ENCODE measurements at places on chromosomes 16 and 17.

GRCh38 chr17:63929860-63930766 lies 2.0 kb downstream of the CD79B start:
- DNase-seq: peak; percentile 50

GRCh38 chr17:41474863-41475262 lies 6.1 kb downstream of the KRT35 start:
- DNase-seq: no peak

- DNase-seq: peak; percentile 81
These were observed 46.4 kb upstream of the SDK2 start for GRCh38 chr17:73690676-73691075.

GRCh38 chr16:70429888-70430666 lies 8.8 kb downstream of the ST3GAL2 start:
- DNase-seq: no peak

- DNase-seq: no peak
These were observed 45.7 kb upstream of the FAM20A start for GRCh38 chr17:68646626-68647526.

- no peak for DNase-seq
These were observed 15.2 kb upstream of the HOXB2 start for GRCh38 chr17:48559840-48560817.

DNA sequence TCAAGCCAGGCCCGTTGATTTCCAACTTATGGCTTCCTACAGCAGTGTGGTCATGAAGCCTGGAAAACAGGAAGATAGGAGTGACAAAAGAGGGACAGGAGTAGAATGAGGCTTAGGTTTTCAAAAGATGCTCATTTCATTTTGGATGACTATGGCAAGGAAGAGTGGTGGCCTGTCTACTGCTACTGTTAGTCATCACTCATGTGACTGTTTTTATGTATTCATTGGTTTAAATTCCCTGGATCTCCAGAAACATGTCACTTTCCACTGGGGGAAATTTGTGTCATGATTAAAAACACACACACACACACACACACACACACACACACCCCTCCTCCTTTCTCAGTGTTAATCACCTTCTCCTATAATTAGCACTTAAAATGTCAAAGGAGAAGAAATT lies 1.1 kb upstream of the CYLD start:
- DNase-seq: no peak

DNA sequence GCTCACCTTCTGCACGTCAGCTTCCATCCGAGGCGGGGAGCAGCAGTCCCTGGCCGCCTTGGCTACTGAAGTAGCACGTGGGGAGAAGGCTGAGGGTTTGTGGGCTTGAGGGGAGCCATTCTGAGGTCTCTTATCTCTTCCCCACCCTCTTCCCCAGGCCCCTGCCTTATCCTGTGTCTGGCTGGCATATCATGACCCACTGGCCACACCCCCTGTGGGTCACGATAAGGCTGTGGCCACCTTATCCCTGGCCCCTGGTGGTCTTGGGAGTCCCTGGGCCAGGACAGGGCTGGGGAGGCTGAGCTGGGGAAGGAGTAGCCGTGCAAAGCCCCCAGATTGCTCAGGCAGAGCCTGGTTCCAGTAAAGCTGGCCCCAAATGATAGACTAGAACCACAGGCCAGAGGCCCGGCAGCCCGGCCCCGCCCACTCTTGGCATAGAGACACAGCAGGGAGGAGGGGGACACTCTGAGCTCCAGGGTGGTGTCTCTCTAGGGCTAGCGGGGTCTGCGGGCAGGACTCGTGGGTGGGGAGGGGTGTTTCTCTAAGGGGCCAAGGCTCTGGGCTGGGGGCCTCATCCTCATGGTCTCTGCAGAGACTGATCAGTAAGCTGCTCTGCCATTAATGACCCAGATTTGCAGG lies 7.6 kb downstream of the SPNS2 start:
- DNase-seq: no peak

- DNase-seq: no peak
These were observed 93.0 kb downstream of the SKAP1 start for GRCh38 chr17:48336986-48337385.

DNA sequence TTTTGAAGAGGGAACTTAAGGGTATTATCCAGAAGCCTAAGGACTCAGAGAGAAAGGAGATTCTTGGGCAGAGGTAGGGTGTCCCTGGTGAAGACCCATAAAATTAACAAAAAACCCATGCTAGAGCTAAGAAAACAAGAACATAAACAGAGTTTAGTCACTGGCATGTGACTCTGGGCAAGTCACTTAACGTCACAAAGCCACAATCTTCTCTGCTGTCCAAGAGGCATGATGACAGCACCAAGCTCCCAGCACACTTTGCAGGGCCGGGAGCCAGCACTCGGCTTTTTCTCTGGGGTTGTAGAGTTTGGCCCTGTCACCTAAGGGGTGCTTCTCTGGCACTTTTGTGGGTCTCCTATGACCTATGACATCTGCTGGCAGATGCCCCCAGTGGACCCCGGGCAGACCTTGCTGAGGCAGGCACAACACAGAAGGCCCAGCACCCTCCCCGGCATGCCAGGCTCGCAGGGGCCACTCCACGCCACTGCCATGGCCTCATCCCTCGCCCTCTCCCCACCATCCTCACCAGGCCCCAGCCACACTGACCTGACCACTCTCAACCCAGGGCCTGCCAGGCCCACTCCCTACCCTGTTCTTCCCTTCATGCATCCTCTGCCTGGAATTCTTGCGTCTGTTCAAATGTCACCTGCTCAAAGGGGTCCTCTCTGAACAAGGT lies 69.8 kb downstream of the DYNLRB2 start:
- no peak for DNase-seq

GRCh38 chr17:55413825-55414489 lies 7.7 kb downstream of the MMD start:
- DNase-seq: no peak

DNA sequence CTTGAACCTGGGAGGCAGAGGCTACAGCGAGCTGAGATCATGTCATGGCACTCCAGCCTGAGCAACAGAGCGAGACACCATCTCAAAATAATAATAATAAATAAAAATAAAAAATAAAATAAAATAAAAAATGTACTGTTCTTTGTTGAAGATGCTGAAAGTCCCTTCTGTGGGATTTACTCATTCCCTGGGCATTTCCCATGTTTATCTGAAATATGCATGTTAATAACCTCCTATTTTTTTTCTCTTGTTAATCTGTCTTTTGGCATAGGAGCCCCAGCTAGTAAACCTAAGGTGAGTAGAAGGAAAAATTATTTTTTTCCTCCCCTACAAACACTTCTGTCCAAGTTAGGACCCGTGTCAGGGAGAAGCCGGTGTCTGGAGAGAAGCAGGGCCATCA lies 34.4 kb downstream of the TMEM92 start:
- DNase-seq: no peak

- DNase-seq: no peak
These were observed 498 bp downstream of the IGFALS start for GRCh38 chr16:1792836-1793577.

DNA sequence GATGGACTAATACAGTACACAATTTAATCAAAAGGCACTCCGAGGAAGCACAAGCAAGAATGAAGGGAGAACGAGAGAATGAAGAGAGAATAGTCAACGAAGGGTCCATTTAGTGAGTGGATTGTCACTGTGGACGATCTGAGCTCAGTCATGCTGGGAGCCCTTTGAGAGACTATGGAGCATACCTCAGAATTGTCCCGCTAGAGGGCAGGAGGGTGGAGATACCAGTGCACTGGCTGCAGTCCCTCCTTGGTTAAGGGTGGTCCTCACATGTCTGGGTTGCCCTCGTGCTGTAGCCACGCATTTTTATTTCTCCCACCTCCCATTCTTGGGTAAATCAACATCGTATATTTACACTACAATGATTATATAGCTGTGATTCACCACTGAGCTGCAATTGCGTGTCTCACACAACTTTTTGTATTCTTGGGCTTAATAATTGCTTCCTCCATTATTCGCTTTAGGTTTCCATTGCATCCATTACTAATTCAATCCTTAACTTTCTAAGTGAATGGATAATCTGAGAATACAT lies 33.2 kb upstream of the FAM20A start:
- no peak for DNase-seq

GRCh38 chr16:8355675-8356074 lies 234.6 kb downstream of the TMEM114 start:
- peak; percentile 24 for DNase-seq

GRCh38 chr17:82964851-82965341 lies 114.5 kb upstream of the METRNL start:
- DNase-seq: no peak

- DNase-seq: no peak
These were observed 1.8 kb upstream of the RASD1 start for GRCh38 chr17:17497845-17498520.

Data from iPS-NIHi11 (cell line).